ENCODE measurements at places on chromosomes 2 and 18.

- DNase-seq = no peak
These were observed 494.8 kb upstream of the KLHL29 start for GRCh38 chr2:22890132-22890531.

- DNase-seq = no peak
These were observed 10.4 kb upstream of the TMX3 start for GRCh38 chr18:68725346-68725745.

DNA sequence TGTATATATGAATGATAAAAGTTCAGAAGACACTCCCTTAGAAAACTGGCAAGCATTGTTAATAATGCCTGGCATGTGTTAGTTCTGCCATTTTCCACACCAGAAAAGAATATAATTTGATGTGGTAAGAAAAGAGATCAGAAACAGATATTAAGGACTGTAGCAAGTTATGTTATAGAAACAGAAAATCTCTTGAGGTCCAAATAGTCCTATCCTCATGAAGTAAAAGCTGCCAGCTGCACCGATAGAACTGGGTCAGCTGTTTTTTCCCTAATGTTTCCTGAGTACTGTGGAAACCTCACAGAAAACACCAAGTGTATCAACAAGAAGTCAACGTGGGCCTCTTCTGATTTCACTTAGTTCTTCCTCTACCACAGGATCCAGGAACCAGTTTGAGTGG lies 56.9 kb upstream of the SDC1 start:
- no peak for DNase-seq

- DNase-seq = no peak
These were observed 126.9 kb downstream of the NFATC1 start for GRCh38 chr18:79522451-79523205.

DNA sequence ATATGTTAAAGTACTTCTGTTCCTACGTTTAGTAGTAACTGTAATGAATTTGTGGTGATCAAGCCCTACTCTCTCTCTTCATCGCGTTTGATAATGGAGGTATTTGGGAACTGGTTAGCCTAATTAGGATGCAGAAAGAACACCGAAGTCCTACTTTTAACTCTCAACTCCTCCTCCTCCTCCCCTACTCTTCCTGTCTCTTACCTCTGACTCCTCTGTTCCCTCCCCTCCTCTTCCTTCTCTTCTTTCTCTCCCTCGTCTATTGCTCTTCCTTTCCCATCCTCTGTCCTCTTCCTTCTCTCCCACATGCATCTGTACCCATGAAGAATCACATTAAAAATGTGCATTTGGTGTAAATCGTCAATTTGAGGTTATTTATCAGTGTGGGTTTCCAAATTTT lies 57.8 kb downstream of the RMDN2 start:
- no peak for DNase-seq

DNA sequence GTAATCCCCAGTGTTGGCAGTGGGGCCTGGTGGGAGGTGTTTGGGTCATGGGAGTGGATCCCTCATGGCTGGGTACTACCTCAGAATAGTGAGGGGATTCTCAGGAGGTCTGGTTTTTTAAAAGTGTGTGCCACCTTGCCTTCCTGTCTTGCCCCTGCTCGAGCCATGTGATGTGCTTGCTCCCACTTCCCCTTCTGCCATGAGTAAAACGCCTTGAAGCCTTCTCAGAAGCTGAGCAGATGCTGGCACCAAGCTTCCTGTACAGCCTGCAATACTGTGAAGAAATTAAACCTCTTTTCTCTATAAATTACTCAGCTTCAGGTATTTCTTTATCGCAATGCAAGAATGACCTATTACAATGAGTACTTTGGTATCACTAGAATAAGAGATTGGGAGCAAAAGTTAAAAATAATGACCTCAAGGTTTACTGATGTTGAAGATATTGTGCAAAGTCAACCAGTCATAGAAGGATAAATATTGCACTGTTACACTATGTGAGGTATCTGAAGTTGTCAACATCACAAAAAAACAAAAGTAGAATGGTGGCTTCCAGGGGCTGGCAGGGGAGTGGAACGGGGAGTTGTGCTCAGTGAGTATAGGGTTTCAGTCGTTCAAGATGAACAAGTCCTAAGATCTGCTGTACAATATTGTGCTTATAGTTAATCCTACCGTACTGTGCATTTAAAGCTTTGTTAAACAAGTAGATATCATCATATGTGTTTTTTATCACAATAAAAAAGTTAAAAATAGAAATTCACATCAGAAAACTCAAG lies 938.3 kb upstream of the CNTNAP5 start:
- no peak for DNase-seq

DNA sequence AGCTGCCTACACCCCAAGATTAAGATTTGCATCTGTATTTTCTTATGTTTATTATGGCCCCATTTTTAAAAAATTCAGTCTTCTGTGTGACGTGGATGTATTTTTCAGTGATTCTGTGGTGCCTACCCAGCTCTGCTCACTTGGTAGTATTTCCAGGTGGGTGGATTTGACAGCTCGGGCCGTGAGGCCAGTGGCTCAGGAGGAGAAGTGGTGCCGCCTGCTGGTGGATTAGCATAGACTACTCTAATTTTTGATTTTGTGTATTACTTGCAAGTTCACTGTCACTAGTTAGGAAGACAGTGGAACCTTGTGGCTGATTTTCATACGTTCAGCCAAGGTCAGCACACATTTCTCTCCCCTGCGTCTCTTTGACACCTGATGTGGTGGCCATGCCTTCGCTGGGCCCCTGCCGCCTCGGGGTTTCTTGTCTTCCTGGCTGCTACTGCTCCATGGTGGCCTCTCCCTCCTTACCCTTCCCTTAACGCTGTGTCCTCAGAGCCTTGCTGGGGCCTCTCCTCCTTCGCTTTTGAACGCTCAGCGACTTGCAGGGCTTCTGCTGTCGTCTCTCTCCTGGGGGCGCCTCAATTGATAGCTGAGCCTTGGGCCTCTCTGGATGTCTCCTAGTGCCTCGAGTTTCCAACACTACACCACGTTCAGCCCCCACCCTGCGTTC lies 89.4 kb downstream of the DGKD start:
- peak; percentile 52 for DNase-seq

GRCh38 chr2:555164-555922 lies 121.9 kb downstream of the TMEM18 start:
- no peak for DNase-seq

DNA sequence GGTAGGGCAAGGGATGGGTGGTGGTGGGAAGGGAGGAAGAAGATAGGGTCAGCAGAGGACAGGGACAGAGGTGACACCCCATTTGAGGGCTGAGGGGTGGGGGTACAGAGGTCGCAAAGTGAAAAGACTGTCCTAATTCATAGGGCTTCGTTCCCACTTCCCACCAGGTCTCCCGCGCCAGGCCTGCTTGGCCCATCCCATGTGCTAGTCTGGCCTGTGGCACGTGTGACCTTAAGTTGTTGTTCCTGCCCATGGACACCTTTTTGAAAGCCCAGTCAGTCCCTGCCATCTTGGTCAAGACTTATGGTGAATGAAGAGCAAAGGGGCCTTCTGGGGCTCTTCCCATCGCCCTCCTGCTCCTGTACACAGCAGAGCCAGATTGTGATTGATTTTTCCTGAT lies 46.2 kb downstream of the TGOLN2 start:
- no peak for DNase-seq

DNA sequence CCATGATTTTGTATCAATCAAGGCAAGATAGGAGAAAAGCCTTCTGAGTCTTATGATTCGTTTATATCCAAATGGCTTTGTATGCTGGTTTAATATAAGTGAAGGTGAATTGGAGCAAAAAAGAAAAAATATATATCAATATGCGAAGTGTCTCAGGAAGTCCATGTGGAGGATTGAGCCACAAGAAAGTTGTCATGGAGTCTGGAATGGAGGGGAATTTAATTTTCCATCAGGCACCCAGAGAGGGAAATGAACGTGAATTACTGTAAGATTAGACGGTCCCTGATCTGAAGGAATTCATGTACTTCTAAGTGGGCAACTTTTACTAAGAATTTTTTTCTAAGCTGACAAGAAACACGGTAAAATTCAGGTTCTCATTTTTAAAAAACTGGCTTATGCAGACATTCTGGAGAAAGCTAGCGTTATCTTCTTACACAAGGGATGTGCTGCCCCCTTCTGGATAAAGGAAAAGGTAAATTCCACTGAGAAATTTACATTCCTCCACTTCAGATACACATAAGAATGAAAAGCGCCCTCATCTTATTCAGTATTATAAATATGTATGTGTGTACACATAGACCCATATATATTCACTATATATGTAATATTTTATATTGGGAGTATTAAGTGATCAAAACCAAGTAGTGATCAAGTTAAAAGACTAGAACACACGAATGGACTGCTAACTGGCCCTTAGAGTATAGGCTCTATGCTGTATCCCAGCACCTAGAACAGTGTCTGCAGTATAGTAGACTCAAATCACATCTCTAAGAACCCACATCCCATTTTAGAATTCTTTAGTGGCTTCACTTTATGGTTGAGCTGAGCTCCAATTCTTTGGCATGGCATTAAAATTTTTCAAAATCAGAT lies 289.0 kb upstream of the TFPI start:
- DNase-seq = no peak

- no peak for DNase-seq
These were observed 19.1 kb downstream of the TRAK2 start for GRCh38 chr2:201432038-201432620.

DNA sequence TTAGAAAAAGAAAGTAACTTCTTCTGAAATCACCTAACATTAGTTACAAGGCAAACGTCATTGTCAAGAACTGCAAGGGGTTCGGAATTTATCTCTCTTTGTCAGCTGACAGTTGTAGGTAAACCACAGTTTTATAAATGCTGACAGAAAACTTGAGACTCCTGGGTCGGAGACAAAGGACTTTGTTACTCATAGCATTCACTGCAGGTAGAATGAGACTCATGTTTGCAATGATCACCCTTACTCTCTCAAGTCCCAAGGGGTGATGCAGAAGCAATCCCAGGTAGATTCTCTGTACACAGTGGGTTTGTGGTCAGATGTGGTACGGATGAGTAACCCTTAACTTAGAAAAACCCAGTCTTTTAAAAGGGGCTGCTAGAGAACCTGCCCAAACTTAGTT lies 757.8 kb downstream of the TRIB2 start:
- no peak for DNase-seq

- DNase-seq = no peak
These were observed 155.5 kb downstream of the TGIF1 start for GRCh38 chr18:3605486-3605952.

- DNase-seq = no peak
These were observed 74.2 kb downstream of the NCAPH start for GRCh38 chr2:96409820-96410164.

DNA sequence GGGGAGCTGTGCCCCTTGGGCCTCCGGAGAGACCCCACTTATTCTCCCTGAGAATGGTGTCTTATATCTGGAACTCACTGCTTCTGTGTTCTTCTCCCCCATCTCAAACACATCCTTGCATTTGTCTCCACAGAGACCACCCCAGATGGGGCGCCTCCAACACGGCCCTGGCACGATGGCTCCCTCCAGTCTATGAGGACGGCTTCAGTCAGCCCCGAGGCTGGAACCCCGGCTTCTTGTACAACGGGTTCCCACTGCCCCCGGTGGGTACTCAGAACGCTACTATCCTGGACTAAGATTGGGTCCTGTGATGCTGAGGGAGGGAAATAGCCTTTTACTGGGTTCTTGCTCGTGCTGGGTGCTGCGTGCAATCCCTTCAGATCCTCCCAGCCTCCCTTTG lies 40.3 kb downstream of the TPO start:
- DNase-seq = no peak

- DNase-seq = no peak
These were observed 5.0 kb downstream of the CAB39 start for GRCh38 chr2:230717600-230717999.

GRCh38 chr2:48450936-48451602 lies 78.9 kb upstream of the STON1 start:
- no peak for DNase-seq

GRCh38 chr2:231701456-231702373 lies 6.6 kb upstream of the PTMA start:
- DNase-seq = no peak

DNA sequence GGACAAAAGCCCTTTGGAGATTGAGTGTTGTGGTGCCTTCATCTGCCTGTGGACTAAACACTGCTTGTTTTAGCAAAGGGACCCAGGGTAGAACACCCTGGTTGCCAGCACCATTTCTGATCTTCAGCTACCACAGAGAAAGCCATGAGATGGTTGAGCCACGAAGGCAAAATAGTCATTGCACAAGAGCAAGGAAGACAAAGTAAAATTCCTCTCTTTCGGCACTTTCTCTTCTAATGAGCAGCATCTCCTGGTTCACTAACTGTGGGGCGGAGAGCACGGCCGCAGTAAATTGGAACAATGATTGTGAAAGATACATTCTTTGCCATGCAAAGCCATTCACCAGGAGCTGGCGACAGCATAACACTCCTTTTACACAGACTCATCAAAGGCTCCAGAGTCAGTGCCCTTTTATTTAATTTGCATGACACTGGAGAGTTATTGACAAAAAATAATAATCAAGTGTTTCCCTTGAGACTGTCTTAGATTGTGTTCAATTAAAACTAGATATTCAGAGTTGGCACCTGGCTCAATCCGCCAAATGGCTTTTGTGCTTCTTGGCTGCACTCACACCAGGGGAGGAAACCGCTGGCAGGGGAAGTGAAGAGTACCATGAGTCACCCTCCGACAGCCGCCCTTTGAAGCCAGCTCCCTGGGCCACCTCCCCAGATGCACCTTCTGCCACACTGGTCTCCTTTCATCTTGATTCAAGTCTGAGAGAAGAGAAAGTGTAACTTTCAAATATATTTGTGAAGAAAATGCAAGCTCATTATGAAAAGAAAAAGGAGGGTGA lies 100.5 kb upstream of the MEIS1 start:
- no peak for DNase-seq

GRCh38 chr2:166154685-166155338 lies 27.0 kb upstream of the SCN1A start:
- no peak for DNase-seq

GRCh38 chr2:183283209-183283608 lies 159.0 kb downstream of the NUP35 start:
- DNase-seq = no peak

DNA sequence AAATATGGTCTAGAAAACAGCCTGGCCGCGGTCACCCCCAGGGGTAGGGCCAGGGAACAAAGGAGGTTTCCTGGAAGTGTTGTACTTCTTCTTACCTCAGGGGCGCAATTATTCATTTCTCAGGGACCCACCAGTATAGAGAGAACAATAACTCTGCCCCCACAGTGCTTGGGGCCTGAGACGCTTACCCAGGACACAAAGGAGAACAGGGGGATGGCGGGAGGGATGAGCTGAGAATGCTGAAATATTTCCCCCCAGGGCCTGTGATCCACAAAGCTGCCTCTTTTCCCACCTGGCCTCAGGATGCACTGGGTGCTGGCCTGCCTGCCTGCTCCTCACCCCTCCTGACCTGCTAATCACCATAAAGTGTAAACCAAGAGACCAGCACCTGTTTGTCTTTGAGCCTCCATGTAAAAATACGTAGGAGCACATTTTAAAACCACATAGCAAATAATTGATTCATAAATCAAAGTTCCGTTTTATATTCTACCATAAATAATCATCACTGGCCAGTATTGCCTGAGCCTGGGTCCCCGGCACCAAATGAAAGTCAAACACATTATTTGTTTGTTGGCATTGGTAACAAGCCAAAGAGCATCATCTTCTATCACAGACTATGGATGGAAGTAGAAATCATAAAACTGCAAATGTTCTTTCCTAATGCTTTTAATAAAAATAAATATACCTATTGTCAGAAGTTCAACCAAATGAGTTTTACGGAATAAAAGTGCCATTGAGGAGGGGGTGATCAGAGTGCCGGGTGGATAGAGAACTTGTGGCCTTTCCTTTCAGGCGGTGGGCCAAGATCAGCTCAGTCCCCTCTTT lies 67.3 kb upstream of the RMDN2 start:
- no peak for DNase-seq

Measured in stimulated activated CD8-positive, alpha-beta memory T cell treated with anti-CD3 and anti-CD28 coated beads, Interleukin-15, amount 100 ng/mL, for 24 hours (primary cell).